Activated CD8-positive, alpha-beta memory T cell treated with anti-CD3 and anti-CD28 coated beads for 4 hours (primary cell): ENCODE measurements at places on chromosomes 6 and 20.

- no peak for DNase-seq
Measured at GRCh38 chr6:108591040-108591816, 30.5 kb downstream of the FOXO3 start.

DNA sequence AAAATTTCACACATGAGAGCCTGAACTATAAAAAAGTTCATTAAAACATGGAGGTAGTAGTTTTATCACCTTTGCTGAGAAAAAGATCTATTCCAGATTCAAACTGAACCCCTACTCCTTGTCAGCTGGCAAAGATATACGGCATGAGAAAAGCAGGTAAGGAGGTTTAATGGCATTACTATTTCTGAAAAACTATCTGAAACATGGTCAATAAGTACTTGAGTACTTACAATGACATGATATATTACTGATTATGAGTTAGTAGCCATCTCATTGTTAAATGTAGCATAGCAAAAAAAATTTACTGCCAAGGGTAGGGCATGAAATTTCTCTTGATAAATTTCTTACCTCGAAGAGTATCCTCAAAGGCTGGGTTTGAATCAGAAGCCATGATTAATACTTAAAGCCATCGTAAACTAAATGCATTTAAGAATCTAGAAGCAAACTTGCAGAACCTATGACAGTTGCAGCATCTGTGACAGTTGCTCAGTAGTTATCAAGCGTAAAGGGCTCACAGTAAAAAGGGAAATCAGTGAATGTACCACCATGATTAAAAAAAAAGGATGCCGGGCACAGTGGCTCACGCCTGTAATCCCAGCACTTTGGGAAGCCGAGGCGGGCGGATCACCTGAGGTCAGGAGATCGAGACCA is 8.7 kb downstream of the SLC17A5 start:
- DNase-seq, result no peak

DNA sequence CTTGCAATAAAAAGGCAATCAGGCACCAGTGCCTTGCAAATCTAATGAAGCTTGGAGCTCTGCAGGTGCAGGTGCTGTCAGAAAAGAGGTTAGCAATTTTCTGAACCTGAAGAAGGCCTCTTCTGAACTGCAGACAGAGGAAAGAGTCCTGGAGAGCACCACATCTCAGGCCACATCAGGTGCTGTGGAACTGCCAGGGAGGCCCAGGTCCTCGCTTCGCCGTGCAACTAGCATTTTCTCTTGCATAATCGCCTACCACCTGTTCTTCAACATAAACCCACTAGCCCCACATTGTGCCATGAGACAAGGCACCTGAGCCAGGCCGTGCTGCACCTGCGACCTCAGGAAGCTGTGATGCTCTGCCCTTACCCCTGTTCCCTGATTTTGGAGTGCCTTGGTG is 187.6 kb downstream of the DTNBP1 start:
- no peak for DNase-seq

GRCh38 chr6:4935975-4936680 is 67.7 kb downstream of the RPP40 start:
- DNase-seq, result no peak

- no peak for DNase-seq
Measured at GRCh38 chr6:111761783-111762312, 111.4 kb downstream of the FYN start.
